ENCODE measurements at places on chromosomes 5 and 9.

DNA sequence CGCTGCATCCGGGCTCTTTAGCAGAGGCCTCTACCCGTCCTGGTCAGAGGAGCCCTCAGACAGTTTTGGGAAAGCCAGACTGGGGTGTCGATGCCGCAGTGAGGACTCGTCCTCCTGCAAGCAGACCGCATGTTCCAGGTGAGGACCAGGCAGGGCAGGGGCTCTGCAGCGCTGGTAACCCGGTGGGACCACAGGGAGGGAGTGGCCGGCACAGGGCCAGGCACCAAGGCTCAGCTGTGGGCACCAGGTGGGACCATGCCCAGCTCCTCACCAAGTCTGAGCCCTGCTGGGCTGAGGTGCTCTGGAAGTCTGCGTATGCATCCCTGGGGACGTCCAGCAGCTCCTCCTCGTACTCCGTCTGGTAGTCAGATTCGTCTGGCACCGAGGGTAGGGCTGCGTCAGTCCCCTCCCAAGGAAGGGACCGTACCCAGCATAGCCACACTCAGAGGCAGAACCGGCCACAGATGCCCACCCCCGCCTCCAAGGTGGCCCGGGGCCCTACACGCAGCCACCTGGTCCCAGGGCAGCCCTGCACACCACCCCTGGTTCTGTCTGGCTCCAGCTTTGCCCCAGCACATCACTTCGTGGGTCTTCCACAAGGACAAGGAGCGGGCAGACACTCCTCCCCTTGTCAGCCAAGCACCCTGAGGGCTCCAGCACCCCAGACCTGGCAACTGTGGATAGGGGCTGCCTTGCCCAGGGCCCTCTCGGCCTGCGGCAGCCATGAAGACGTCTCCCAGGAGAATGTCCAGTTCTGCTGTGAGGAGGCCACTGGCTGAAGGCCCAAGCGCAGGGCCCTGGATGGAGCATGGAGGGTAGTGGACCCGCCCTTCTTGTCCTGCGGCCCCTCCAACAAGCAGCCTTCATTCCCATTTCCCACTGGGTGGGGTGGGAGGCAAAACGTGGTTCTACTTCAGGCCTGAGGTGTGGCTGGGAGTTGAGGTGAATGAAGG is 1.5 kb upstream of the NSMF start:
- no peak for DNase-seq

- no peak for DNase-seq
These were observed 55.8 kb downstream of the ZNF354C start for GRCh38 chr5:179115845-179116524.

DNA sequence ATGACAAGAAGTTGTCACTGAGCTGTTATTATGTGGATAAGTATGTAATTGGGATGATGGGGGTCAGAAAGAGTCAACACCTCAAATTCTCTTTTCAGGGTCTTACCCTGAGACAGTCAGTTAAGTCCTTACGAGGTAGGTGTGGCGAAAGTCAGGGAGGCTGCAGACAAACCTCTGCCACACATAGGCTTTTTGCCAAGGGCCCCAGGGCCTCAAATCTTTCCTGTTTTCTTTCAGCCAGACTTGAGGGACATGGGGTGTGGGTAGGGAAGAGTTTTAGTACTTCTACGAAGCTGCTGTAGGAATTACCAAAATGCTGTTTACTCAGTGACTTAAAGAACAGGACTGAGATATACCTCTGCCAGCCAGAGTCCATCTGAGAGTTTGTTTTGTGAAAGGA is 13.8 kb downstream of the OR2S2 start:
- DNase-seq = no peak

DNA sequence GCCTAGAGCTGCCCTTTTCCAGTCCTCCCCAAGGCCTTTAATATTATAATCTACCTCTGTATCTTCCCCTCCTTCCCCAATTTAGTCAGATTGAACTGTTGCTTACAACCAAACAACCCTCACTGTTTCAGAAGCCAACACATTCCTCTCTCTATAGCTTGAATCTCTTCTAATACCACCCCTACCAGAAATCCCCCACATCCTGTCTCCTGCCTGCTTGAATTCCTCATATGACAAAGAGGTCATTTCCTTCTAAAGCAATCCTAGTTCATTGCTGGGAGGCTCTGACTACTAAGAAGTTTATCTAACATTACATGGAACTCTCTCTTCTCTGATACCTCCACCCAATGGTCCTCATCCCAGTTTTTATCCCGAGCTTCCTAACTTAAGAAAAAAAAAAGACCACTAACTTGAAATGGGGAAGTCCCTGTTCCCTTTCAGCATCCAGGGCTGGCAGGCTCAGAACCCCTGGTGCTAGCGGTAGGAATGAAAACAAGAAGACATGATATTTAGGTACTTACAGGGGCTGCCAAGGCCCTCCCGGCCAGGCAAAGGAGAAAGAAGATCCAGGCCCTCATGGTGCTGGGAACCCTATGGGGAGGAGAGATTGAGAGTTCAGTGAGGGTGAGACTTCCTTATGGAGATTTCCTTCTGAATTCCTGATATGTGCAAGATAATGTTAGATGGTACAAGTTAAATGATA is 11.0 kb downstream of the SPARC start:
- DNase-seq = no peak

GRCh38 chr5:16510098-16510497 is 44.5 kb upstream of the ZNF622 start:
- DNase-seq = no peak

DNA sequence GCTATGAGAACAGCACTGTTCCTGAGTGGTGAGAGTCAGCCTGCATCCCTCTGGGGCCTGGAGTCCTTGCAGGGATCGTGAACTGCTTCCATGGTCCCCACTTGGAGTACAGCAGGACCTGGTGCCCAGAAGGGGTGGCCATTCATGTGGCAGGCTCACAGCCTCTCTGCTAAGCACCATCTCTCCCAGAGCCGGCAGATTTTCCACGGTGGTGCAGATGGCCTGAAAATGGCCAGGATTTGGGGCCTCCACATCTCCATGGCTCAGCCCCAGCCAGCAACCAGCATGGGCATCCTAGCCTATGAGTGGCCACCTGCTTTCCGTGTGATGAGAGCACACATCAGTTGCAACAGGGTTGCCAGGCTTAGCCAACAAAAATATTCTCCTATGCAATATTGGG is 33.9 kb upstream of the SEMA4D start:
- no peak for DNase-seq

DNA sequence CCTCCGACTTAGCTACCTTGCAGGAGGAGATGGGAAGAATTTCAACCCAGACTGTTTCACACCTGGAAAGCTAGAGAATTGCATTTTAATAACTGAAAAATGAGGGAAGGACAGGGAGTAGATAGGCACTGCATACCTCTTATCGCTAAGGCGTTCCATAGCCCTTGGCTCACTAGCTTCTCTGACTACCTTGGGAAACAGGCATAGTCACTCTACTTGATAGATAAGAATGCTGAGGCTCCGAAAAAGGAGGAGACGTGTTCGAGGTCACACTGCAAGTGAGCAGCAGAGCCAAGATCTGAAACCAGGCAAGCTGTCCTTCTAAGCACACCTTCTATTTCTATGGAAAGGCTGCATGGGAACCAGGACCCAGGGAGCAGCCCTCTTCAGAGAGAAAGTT is 168.9 kb downstream of the CRB2 start:
- DNase-seq = no peak

GRCh38 chr9:95740217-95741004 is 135.1 kb upstream of the ERCC6L2 start:
- peak; percentile 5 for DNase-seq
